ENCODE measurements at places on chromosomes 4 and X.

- ATAC-seq, result no peak
These were observed 167.2 kb downstream of the NPNT start for GRCh38 chr4:106062452-106062875.

DNA sequence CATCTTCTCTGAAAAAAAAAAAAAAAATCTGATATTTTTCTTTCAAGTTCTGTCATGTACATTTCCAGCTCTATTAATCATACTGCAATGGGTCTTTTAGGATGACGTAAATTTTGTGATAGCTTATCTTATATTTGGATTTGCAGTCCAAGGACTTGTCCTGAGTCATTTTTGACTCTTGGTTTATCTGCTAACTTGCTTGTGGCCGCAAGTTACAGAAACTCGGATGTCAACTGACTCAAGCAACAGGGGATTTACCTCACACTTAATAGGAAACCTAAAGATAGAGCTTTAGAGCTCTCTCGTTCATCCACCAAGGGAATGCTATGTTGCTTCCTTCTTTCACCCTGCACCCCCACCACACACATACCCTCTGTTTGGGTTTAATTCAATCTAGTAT lies 1433.8 kb upstream of the TENM3 start:
- no peak for ATAC-seq

DNA sequence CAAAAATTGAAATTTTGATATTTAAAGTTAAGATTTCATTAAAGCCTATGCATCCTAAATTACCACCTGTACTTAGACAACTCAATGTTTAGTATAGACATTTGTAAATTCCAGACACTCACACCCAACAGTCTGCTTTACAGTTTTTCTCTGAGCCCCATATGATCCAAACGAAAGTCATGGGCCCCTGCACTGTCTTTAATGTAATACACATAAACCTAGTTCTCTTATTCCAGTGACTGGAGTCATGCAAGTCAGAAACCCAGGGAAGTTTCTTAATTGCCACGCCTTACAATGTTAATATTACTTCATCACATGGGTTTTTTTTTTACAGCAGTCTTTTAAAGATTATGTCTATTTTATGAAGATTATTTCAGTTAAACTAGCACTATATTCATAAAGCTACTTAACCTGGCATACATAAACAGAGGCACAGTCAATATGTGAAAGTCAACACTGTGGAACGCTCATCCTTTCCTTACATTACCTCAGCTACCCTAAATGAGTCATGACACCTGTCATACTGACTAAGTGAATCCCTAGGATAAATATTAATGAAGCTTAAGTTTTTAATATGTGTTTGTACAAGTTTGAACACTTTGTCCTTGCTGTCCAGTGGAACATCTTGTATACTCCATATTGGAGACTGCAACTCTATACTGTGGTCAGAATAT lies 67.7 kb upstream of the H2AZ1 start:
- ATAC-seq, result no peak

GRCh38 chr4:163930086-163930485 lies 435.6 kb downstream of the TMA16 start:
- no peak for ATAC-seq

- no peak for ATAC-seq
These were observed 109.9 kb upstream of the BCOR start for GRCh38 chrX:40207626-40208025.

DNA sequence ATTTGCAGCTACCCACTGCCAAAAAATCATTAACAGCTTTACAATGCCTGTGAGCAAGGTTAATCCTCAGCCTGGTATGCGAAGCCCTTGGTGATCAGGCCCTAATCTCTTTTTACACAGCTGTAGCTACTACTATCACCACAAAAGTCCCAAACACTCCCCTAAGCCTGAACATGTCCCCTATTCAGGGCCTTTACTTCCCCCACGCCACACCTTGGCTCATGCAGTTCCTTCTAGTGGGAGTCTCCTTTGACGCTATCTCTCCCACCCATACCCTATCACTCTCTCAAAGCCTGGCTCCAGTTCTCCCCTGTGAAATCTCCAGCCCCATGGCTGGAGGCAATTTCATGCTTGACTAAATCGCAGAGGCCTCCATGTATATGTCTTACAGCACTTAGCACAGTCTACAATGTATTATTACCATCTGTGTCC lies 90.6 kb upstream of the CBR4 start:
- ATAC-seq, result no peak

DNA sequence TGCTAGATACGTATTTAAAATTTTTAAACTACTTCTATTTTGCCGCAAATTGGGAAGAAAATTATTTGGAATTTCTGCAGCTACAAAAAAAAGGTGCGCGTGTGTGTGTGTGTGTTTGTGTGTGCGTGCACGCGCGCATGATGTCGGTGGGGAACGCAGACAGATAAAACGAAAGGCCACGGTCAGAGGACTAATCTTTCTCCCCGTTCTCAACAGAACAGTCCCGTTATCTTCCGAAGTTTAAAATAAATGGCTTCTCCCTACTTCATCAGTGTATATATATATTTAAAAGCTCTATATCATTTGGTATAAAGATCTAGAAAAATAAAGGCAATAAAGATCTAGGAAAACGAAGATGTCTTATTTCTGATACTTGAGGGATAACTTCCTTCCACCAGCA lies 1.5 kb downstream of the MGARP start:
- ATAC-seq, result no peak

DNA sequence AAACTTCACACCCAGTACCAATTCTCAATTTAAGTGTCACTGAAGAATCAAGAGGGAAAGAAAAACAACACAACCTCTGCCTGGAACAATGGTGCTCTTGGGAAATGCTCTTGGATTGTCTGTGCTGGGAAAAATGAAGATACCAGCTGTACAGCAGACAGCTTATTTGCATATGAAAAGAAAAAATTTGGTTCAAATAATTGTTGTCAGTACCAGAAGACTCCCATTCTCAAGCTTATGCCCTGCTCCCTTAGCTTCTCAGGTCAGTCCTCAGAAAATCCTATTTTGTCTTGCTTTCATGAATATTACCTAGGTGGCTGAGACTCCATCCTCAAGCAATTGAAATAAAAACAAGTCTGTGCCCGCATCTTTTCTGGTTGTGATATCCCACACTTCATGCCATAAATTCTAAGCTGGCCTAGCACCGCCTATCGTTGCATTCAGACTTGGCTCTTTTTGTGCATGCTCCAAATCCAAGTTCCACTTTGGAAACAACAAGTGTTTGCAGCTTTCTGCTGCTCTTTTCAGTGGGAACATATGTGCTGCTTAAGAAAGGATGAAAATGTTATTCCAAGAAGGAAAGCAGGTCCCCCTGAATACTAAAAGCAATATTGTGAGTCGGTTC lies 431.6 kb downstream of the INPP4B start:
- no peak for ATAC-seq
